ENCODE measurements at places on chromosomes 12 and 14. TPM values are rescaled to one million over a fixed set of nuclear protein-coding genes. Genes with fewer than 3 reads are reported as not detected.

GRCh38 chr14:66979101-66979974, 209.9 kb upstream of the GARIN2 start:
- H3K4me1 ChIP-seq, result no peaks in the 10 kb centered on the region
- no peak overlapping the region for H3K4me3 ChIP-seq
- no peak for DNase-seq
- no peak overlapping the region for H3K27ac ChIP-seq
- H3K27me3 ChIP-seq, result no peaks in the 10 kb centered on the region
- no peaks in the 10 kb centered on the region for H3K36me3 ChIP-seq

DNA sequence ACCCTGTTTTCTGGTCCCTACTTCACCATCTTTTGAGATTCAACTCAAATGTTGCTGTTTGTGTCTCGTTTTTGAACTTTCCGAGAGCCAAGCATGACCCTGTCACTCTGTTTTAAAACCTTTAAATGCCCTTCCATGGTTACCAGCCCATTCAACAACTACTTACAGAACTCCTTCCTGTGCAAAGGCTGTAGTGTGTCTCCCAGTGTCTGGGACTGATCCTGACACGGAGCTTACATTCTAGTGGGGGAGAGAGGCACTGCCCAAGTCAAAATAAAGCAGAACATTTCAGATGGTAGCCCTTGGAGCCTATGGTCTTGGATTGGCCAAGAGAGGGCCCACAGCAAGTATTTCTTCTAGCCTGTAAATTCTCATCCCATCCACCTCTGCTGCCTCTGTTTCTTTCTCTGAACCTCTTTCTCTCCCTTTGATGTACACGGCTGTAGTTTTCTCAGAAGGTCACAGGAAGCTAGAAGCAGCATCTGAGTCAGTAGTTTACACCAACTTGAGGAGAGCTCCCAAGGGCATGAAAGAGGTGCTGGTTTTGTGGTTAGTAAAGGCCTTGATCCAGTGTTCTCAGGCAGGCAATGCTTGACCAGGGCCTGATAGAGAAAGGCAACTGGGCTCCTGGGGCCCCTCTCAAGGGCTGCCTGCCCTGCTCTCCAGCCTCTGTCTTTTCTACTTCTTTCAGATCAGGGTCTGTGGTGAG, 42.3 kb upstream of the SLC24A4 start:
- H3K27ac ChIP-seq, result no peak overlapping the region
- H3K4me3 ChIP-seq, result no peak overlapping the region
- no peaks in the 10 kb centered on the region for H3K36me3 ChIP-seq
- DNase-seq, result no peak
- peaks cover 13% of the 10 kb centered on the region for H3K4me1 ChIP-seq
- H3K27me3 ChIP-seq, result no peaks in the 10 kb centered on the region

GRCh38 chr14:69387311-69387710, 10.8 kb downstream of the ERH start:
- peaks cover 7% of the 10 kb centered on the region for H3K4me1 ChIP-seq
- no peak for DNase-seq
- H3K27ac ChIP-seq, result no peak overlapping the region

- no peak overlapping the region for H3K4me3 ChIP-seq
- DNase-seq, result no peak
- no peaks in the 10 kb centered on the region for H3K27me3 ChIP-seq
- H3K4me1 ChIP-seq, result no peaks in the 10 kb centered on the region
- H3K36me3 ChIP-seq, result peaks cover 10% of the 10 kb centered on the region
Observed at GRCh38 chr14:65028937-65029336, 42.2 kb downstream of the FNTB start.

DNA sequence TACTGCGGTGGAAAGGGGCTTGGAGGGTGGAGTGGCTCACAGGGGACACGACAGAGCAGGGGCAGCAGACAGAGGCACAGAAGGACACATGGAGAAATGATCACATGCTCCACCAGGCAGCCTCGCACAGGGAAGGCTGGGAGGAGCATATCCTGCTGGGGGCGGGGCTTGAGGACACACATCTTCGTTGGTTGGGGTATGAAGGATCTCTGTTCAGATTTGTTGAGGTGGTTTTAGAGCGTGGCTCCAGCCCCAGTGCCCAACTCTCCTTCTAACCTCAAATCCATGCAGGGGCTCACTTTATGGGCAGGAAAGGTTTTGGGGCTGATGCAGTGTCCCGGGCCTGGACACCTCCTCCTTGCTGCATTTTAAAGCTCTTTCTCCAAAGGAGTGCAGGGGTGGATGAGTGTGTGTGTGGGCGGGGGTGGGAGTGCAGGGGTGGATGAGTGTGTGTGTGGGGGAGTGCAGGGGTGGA, 733 bp upstream of the P3H3 start:
- H3K36me3 ChIP-seq, result no peaks in the 10 kb centered on the region
- H3K27ac ChIP-seq, result peak overlapping the region; percentile 20
- DNase-seq, result no peak
- no peak overlapping the region for H3K4me3 ChIP-seq
- peaks cover 20% of the 10 kb centered on the region for H3K27me3 ChIP-seq

GRCh38 chr14:53808042-53808441, 148.6 kb downstream of the BMP4 start:
- no peak overlapping the region for H3K4me3 ChIP-seq
- H3K27me3 ChIP-seq, result no peaks in the 10 kb centered on the region
- no peaks in the 10 kb centered on the region for H3K36me3 ChIP-seq
- H3K4me1 ChIP-seq, result no peaks in the 10 kb centered on the region
- no peak overlapping the region for H3K27ac ChIP-seq
- no peak for DNase-seq

GRCh38 chr14:28608851-28609828, 157.4 kb upstream of the FOXG1 start:
- H3K4me3 ChIP-seq, result no peak overlapping the region
- no peaks in the 10 kb centered on the region for H3K4me1 ChIP-seq
- H3K36me3 ChIP-seq, result no peaks in the 10 kb centered on the region
- DNase-seq, result no peak

- H3K36me3 ChIP-seq, result no peaks in the 10 kb centered on the region
- H3K4me3 ChIP-seq, result no peak overlapping the region
- H3K27me3 ChIP-seq, result no peaks in the 10 kb centered on the region
- DNase-seq, result no peak
Observed at GRCh38 chr12:50953047-50953446, 703 bp downstream of the HIGD1C start.

DNA sequence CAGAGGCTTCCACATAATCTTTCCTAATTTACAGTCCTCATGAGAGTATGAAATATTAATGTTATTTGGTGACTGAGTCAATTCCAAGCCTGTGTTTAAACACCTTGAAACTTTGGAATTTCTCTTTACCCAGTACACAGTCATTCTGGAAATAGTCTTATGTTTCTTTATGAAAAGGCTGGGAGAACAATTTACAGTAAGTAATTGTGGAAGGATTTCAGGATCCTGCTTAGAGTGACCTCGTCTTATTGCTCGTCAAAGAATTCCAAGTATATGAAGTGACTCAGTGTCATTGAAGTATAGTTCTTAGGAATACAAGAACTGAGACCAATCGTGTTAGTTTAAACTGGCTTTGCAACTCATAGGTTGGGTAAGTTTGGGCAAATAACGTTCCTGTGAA, 634.2 kb downstream of the SLC16A7 start:
- DNase-seq, result no peak
- H3K4me1 ChIP-seq, result no peaks in the 10 kb centered on the region
- H3K27ac ChIP-seq, result no peak overlapping the region

- no peaks in the 10 kb centered on the region for H3K27me3 ChIP-seq
- H3K36me3 ChIP-seq, result no peaks in the 10 kb centered on the region
- H3K4me1 ChIP-seq, result peaks cover 17% of the 10 kb centered on the region
Observed at GRCh38 chr14:68667313-68667791, 125.5 kb downstream of the ZFP36L1 start.

KLHL33 gene
- total RNA-seq, result 0.09 TPM

FAM222A gene
- 2.0 TPM for total RNA-seq

POTEM gene
- not detected for total RNA-seq

GYS2 gene
- not detected for total RNA-seq

RASAL1 gene
- total RNA-seq, result 0.72 TPM

CLEC4C gene
- total RNA-seq, result not detected

Data from CD8-positive, alpha-beta memory T cell (primary cell).